ENCODE measurements at places on chromosomes 6 and 20.
A peak's percentile ranks its signal among the peaks of the same experiment; 100 is the strongest.

- no peak for DNase-seq
Observed at GRCh38 chr6:39393075-39393474, 70.6 kb upstream of the KCNK16 start.

- DNase-seq, result peak; percentile 63
Observed at GRCh38 chr20:41173161-41173721, 35.9 kb downstream of the PLCG1 start.

DNA sequence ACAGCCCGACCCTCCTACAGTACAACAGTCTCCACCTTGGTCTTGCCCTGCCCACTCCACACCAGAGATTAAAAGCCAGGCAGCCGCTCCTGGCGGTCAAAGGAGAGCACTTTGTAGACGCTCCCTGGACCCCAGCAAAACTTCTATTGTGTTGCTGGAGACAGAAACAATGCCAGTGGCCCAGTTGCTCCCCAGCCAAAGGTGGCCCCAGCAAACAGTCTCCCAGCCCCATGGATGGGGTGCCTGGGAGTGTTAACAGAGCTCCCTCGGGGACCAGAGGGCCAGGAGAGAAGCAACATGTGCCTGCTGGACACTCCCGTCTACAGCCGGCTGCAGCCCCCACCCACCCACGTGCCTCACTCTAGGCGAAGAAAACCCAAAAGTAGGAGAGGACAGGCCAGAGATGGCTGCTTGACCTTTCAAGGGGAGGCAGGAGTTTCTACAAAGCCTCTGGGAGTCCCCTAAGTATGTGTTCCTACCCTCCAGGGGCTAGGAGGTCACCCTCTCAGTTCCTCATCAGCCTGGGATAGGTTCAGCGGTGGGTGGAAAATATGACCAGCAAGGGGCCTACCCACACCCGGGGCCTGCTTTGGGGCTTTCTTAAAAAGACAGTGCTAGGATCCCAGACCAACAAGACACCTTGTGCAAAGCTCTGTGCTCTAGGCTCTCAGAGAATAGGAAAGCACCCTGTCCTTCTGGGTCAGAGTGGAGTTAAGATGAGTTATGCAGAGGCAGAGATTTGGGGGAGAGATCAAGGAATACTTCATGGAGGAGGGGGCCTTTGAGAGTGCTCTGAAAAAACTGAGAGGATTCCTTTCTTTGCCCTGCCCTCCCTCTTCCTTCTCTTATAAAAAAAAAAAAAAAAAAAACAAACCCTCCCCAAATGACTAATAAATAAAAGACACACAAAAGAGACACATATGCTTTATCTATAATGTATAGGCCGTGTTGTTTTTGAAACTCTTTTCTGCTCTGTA lies 19.0 kb upstream of the PREX1 start:
- no peak for DNase-seq

DNA sequence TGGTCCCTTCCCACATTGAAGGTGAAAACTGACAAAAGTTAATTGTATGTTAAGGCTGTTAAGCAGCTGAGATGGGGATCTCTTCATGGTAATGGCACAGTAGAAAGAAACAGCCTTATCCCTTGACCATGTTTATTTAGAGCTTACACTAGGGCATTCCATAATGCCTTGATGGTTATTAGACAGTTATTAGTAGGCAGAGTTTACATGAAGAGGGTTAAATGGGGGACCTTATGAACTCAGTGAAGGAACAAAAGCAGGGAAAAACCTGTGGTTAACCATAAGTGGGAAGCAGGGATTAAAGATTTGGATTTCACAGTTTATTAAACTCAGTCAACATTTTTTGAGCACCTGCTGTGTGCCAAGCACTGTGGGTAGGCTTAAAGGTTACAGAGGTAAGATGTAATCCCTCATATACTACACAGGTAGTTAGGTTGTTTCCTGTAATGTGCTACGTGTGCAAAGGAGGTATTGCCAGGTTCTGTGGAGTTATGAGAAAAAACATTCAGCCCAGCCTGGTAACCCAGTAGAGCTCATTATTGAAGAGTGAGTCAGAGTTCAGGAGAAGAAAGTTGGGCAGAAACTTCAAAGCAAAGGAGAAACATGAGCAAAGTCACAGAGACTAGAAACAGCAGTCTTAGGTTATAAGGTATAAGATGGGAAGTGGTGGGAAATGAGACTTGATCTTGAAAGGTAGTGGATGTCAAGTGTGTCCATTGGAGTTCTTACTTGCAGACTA lies 32.3 kb upstream of the GNRH2 start:
- no peak for DNase-seq

- no peak for DNase-seq
Observed at GRCh38 chr6:23137611-23138010, 568.2 kb downstream of the HDGFL1 start.

DNA sequence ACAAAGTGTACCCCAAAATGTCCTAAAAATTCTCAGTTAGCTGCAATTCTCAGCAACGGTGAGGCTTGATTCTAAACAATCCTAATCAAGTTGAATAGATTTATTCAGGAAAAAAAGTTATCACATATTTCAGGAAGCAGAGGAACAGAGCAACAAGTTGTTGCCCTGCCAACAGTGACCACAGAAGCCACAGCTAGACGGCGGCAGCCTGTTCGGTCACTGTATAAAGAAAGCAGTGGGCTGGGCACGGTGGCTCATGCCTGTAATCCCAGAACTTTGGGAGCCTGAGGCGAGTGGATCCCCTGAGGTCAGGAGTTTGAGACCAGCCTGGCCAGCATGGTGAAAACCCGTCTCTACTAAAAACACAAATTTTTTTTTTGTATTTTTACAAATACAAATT lies 171.2 kb upstream of the BMP5 start:
- no peak for DNase-seq

GRCh38 chr6:36743538-36744303 lies 46.1 kb downstream of the RAB44 start:
- no peak for DNase-seq

- DNase-seq, result no peak
Observed at GRCh38 chr6:84599991-84600390, 164.4 kb downstream of the TBX18 start.

DNA sequence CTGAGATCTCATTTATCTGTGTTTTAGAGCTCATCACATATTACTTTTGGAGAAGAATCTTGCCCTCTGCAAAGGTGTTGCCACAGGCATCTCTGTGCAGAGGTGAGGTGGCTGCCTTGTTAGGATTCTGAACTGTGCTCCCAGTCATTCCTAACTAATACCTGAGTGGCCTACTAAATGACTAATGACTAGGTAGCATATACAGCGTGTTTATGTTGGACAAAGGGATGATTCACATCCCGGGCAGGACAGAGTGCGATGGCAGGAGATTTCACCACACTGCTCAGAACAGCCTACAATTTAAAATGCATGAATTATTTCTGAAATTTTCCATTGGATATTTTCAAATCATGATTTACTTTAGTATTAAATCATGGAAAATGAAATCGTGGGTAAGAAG lies 23.1 kb upstream of the CGA start:
- no peak for DNase-seq
